ENCODE measurements at places on chromosomes 12 and 14. TPM values are rescaled to one million over a fixed set of nuclear protein-coding genes. Genes with fewer than 3 reads are reported as not detected.

DNA sequence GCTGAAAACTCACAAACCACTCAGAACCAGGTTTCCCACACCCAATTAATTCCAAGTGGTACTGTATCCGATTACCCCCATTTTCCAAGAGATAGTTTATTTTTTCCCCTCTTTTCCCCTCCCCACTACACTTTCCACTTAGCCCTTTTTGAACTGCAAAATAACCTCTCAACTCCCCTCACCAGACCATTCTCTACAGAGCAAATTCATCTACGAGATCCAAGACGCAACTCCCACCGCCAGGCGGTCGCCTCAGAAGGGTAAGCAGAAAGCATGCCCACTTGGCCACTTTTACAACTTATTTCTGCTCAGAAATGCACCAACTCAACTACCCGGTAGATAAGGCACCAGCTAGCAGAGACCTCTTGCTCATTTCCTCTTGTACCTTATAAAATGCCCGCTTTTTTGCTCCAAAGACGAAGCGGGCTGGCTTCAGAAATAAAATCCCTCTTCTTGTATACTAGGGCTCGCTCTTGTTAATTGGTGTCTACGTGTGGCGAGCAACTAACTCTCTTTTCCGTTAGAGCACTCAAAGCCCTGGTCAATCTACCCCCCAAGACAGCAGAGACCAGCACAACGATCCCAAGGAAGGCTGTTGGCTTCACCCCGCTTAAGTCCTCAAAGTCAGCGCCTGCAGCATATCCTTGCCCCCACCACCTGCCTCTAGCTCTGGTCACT, 910 bp upstream of the SRP54 start:
- no peak for DNase-seq

GRCh38 chr12:68998041-68998440, 65.1 kb upstream of the CPM start:
- DNase-seq = no peak

DNA sequence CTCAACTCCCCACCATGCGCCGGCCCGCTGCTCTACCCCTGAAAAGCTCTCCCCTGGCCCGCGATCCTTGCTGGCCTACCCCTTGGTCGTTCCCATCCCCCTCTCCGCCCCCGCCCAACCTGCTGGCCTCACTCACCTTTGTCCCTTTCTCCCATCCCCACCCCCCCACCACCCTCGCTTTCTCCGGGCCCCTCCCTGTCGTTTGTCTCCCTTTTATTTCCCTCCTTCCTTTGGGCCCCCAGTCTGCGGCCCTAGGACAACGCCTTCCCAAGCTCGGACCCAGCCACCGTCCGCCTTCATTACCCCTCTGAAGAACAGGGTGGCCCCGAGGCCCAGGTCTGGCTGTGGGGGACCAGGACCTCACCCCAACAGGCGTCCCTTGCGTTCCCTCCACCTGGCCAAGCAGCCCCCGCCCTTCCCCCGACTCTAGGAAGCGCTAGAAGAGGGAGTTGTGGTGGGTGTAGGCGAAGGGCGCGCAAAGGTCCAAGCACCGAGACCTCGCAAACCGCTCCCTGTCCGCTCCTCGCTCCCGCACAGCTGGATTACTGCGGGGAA, 6.9 kb upstream of the SLC7A7 start:
- DNase-seq = no peak

- no peak for DNase-seq
These were observed 175.1 kb upstream of the SLC38A2 start for GRCh38 chr12:46547421-46548354.

GRCh38 chr12:105384916-105385535, 54.5 kb downstream of the C12orf75 start:
- peak; percentile 19 for DNase-seq

DNA sequence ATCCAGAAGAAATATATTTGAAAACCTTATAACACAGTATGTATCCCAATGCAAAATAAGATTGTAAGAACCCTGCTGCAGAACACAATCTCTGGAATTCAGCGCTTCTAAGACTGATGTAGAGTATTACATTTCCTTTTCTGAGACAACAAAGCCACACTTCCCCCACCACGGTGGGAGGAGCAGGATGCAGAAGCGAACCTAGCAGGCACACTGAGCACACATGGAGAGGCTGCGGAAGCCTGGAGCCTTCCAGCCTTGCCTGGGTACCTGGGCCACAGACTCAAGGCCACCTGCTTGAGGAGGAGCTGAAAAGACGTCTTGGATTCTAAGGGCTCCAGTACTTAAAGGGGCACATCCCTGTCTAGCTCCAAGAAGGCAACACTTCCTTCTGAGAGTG, 46.4 kb downstream of the TCHP start:
- no peak for DNase-seq

GRCh38 chr14:105474483-105475268, at the start of gene CRIP2:
TSS of gene CRIP2 (plus strand) at chr14:105474821. CDS start at chr14:105474863, 42 bp downstream.
- DNase-seq = peak; percentile 26

The SRRM4 gene
- not detected for total RNA-seq

DNA sequence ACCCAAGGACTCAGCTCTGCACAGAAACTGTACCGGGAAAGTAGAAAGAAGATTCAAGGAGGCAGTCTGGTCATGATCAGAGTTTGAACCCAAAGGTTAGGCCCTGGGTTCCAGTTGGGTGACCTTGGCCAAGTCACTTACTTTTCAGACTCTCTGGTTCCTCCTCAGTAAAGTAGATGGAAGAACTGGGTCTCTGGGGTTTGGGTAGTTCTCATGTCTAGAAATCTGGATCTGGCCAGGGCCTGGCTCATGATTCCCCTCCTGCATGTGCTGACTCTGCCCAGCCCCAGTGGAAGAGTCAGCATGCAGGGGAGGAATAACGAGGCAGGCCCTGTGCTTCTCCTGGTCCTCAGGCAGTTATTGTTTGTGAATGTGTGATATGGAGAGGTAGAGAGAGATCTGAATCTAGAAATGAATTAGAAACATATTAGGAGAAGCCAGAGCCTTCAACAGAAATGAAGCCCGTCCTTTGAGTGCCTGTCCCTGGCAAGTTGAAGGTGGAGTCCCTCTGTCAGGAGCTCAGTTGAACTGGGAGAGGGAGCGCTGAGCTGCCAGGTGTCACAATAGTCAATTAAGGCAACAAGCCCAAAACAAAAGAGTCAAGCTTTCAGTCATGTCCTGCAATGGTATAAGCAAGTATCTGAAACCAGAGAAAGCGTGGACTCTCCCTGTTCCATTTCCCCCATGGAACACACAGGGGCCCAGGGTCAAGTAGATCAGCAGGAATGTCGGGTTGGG, 131.3 kb upstream of the HIF1A start:
- no peak for DNase-seq

DNA sequence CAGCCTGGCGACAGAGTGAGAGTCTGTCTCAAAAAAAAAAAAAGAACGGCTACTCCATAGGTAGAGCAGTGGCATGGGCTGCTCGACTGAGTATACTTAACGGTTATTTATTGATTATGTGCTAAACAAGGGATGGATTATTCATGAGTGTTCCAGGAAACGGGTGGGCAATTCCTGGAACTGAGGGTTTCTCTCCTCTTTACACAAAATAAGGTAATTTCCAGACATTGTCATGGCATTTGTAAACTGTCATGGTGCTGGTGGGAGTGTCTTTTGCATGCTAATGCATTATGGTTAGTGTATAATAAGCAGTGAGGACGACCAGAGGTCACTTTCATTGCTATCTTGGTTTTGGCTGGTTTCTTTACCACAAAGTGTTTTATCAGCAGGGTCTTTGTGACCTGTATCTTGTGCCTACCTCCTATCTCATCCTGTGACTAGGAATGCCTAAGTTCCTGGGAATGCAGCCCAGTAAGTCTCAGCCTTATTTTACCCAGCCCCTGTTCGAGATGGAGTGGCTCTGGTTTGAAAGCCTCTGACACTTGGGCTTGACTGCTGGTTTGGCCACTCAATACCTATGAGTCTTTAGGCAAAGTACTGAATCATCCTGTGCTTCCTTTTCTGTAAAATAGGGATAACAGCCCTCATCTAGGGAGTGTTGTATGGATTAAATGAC, 3.2 kb downstream of the DGLUCY start:
- DNase-seq = no peak

GRCh38 chr14:66485029-66485428, 1.1 kb upstream of the CCDC196 start:
- DNase-seq = no peak

The GLT1D1 gene
- total RNA-seq = not detected

The TAC3 gene
- 0.43 TPM for total RNA-seq

DNA sequence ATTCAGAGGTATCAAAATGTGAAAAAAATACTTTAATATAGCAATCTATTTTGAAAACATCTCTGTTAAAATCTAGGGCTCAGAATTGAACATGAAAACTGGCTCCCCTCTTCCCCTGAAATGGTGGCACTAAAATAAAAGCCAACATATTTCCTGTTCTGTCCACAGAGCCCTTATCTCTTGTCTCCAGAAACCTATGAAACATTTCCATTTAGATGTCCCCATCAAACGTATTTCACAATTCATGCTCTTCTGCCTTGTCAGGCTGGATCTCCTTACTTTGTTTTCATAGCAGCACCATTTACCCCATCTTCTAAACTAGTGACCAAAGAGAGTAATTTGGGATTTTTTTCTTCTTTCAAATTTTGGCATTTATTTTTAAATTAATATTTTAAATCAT, 42.4 kb downstream of the PDE3A start:
- DNase-seq = no peak

The LTBP2 gene
- total RNA-seq = 210 TPM

The NFATC4 gene
- 56.4 TPM for total RNA-seq

DNA sequence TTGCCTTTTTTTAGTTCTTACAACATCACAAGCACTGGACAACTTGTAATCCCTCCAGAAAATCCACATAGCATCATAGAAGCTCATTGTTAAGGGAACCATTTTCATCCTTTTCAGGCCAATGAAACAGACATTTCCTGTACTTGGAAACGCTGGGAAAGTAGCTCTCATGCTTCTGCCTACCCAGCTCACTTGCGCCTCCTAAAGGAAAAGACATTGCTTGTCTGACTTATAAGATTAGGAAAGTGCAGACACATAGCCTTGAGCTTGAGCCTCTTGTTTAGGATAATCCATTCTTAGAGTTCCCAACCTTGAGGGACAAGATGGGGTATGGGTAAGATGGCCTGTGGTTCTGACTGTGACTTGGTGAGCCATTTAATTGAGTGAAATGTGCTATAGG, 589.5 kb downstream of the NOVA1 start:
- peak; percentile 1 for DNase-seq

DNA sequence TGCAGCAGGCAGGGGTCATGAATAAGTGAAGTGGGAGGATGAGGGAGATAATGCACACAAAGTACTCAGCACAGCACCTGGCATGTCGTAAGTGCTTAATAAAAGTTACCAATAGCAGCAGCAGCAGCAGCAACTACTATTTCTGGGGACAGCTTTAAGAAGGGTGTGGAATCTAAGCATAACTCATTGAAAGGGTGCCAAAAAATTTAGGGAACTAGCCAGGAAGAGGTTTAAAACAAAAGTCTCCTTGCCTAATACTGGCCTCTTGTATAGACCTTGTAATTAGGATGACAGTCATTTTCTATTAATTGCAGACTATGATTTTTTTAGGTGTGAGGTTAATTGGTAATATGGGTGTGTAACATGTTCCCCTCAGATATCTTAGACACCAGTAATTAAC, 179.9 kb downstream of the PTPN11 start:
- DNase-seq = no peak

DNA sequence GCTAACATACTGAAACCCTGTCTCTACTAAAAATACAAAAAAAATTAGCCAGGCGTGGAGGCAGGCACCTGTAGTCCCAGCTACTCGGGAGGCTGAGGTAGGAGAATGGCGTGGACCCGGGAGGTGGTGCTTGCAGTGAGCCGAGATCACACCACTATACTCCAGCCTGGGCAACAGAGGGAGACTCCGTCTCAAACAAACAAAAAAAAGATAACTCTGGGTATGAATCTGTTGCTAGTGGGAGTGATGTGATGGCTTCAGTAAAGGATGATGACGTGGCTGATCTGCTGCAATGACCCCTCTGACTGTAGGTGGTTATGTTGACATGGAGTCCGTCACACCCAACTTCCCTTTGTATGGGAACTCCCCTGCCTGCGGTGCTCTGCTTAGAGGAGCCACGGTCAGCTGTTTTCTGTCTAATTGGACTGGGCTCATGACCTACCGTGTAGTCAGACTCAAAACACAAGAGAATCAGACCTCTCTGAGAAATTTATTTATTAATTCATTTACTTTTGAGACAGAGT, 59.1 kb upstream of the MED13L start:
- peak; percentile 81 for DNase-seq

The ETFBKMT gene
- total RNA-seq = 2.3 TPM

- no peak for DNase-seq
These were observed 118.1 kb downstream of the RERGL start for GRCh38 chr12:17971850-17972249.

GRCh38 chr14:51581017-51581881, 70.5 kb upstream of the FRMD6 start:
- peak; percentile 97 for DNase-seq

The ATP23 gene
- 7.1 TPM for total RNA-seq

The GNG2 gene
- total RNA-seq = 4.3 TPM

DNA sequence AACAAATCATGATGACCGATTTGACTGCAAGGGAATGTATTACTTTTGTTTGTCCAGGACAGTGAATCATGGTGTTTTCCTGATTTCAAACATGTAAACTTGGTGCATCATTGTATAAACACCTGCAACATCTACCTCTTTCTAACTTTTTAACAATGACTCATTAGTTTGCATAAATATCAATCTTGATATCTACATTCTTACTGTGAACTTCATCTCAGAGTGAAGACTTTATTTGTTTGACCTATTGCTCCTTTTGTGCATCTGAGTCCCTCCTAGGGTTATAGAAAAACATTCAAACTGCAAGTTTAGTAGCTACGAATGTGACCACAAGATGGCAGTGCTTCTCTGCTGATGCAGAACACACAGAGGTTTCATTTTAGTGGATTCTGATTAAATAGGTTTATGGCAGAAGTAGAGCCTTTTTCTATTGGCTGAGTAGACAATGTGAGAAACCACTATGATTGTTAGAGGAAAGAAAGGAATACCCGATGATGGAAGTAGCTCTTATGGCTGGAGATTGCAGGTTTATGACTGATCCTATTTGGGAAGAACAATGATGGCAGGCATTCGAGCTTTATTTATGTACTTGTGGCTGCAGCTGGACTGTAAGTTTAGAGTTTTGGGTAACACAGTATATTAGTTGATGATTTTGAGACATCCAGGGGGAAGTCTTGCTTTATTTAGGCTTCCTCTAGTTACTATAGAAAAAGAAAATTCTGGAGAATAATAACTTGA, 244.2 kb upstream of the OR4E1 start:
- DNase-seq = peak; percentile 45

DNA sequence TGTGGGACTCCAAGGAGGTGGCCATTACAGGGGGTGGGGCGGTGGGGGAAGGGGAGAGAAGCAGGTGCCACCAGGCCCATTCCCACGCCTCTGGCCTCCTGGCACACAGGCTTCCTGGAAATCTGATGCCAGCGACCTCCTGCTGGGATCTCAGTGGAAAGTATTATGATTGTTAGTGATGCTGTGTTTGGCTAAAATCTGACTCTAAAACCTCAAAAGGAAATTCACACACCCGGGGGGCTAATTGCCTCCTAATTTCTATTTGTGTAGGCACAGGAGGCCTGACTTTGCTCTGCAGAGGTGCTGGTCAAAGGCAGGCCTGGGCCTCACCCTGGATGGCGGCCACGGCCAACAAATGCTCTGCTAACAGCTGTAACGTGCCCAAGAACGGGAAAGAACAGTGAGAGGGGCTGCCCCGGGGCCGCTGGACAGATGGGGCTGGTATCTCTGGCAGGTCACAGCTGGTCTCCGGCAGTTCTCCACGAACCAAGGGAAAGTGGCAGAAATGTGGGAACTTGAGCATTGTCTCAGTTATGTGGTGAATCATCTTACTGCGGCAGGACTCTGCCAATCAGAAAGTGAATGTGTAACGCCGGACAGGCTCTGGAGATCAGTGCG, 14.3 kb downstream of the FAM181A start:
- DNase-seq = peak; percentile 24
